ENCODE measurements at places on chromosomes 13 and 19.

- no peak for DNase-seq
Observed at GRCh38 chr13:66659701-66660467, 570.3 kb downstream of the PCDH9 start.

- no peak for DNase-seq
Observed at GRCh38 chr13:94849254-94849653, 136.9 kb upstream of the SOX21 start.

- peak; percentile 31 for DNase-seq
Observed at GRCh38 chr19:55703790-55704215, 28.8 kb downstream of the EPN1 start.

GRCh38 chr13:104750377-104750776, 1684.2 kb upstream of the SLC10A2 start:
- DNase-seq: no peak

- no peak for DNase-seq
Observed at GRCh38 chr19:1715540-1715939, 37.8 kb upstream of the ONECUT3 start.

DNA sequence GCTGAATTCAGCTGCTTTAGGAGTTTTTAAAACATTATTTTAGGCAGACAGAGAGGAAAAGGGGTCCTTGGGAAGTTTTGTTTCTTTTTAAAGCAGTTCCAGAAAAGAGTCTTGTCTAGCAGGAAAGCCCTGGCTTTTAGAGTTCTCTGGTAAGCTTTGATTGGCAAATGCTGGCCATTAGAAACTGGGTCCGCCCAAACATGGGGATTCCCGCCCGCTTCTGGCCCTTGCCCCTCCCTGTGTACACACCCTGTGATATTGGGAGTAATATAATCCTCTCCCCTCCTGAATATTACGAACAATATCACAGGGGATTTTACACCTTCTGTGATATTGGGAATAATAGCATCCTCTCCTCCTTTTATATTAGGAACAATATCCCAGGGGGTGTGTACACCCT, 58.9 kb downstream of the ERICH4 start:
- DNase-seq: no peak

GRCh38 chr13:25602176-25602575, 230.4 kb downstream of the ATP8A2 start:
- no peak for DNase-seq

- DNase-seq: peak; percentile 67
Observed at GRCh38 chr13:30735025-30735871, at the start of gene ALOX5AP. Gene ALOX5AP, plus strand, starts transcription at chr13:30735543. Its CDS starts 63 bp downstream, at chr13:30735606.

- DNase-seq: peak; percentile 59
Observed at GRCh38 chr19:41175801-41176777, 16.9 kb upstream of the CYP2S1 start.

DNA sequence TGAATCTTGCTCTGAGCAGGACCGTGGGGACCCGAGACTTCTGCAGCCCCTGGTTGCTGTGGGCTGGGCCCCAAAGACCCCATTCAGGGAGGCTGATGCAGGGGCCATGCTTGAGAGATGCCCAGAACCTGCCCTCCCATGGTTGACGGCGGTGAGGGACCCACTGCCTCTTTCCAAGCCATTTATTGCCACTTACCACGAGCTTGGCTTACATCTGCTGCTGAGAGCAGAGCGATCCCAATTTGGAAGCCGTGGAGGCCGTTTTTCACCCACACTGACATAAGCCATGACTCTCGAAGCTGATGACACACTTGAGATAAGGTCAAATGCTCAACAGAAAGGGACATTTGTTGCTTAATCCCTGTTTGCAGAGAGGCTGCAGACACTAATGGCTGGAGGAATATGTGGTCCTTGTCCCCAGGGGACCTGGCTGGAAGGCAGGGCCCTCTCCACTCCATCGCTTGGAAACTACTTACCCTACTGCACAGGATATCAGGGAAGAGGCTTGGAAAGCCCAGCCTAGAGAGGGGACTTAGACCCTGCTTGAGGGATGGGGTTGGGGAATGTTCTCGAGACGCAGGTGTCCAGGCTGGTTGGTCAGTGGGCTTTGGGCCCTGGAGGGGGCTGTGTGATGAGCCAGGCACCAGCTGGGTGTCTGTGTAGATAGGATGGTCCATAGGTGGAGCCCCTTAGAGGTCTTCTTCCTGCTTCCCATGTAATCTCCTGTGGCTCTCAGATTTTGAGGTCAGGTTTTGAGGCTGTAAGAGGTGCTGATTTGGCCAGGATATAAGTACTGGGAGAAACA, 15.3 kb downstream of the ZNF536 start:
- no peak for DNase-seq

- DNase-seq: no peak
Observed at GRCh38 chr19:33440241-33440640, 66.7 kb downstream of the CEBPG start.

Data from CD4-positive, alpha-beta T cell treated with Interleukin-4 for 1 hour (primary cell).